ENCODE measurements at places on chromosomes 6 and 20.

DNA sequence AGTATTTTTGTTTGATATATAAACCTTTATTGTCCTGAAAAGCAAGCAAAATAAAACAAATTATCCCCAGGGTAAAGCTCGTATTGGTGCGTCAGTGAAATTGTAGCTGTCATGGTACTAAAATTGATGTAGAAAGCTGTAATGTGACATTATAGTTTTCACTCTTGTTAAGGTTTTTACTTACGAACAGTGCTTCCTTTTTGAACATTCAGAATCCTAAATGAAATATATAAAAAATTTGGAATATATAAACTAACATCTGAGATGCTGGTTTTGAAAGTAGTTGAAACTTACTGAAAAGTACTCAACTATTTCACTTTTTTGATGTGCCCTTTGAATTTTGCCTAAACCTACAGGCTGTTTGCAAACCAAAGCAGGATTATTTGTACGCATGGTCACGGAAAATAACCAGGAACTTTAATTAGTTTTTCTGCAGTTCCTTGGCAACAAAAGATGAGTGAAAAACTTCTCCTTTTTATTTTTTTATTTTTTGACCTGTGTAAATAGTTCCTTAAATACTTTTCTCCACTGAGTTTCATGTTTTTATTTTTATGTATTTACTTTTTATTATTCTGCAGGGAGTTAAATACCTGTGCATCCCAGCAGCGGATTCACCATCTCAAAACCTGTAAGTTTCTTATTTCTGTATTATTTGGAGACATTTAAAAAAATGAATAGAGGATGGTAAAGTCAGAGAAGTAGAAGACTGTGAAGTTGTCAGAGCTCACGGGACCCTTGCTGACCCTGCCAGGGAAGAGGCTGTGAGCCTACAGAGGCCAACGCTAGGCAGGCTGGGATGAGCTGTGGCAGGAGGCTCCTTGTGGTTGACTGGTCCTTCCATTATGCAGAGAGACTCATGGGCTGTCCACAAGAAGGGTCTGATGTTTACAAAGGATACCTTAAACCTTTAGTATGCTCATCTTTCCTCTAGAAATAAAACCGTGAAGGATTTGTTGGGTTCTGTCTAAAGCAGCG, 42.5 kb downstream of the DUSP22 start:
- no peak for DNase-seq

- DNase-seq = no peak
Observed at GRCh38 chr20:24954151-24954550, 5.1 kb downstream of the CST7 start.

- DNase-seq = no peak
Observed at GRCh38 chr20:18773566-18773965, 40.0 kb upstream of the SCP2D1 start.

DNA sequence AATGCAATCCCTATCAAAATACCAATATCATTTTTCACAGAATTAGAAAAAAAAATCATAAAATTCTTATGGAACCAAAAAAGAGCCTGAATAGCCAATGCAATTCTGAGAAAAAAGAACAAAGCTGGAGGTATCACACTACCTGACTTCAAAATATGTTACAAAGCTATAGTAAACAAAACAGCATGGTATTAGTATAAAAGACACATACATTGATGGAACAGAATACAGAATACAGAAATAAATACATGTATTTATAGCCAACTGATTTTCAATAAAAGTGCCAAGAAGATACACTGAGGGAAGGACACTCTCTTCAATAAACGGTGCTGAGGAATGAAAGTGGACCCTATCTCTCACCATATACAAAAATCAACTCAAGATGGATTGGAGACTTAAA, 28.7 kb upstream of the AKAP12 start:
- DNase-seq = no peak

DNA sequence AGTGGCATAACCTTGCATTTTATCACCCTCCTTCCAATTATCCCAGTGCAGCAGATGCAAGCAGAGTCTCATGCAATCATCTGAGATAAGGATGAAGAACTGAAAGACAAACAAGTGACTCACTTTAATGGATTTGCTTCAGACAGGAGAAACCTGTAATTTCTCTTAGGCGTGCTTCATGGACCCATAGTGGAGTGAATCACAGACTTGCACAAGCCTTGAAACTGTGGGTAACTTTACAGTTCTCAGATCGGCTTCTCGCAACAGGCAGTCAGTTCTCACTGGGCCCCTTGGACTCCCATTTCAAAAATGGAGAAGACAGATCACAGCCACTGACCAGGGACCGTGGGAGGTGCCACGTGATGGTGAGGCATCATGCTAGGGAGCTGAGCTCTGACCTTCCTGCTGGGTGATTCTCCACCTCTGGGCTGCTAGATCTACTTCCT, at the start of gene ADGRF4:
Gene ADGRF4 (plus strand): TSS at position 239 of the 446 bp plus-strand sequence. CDS start 8,666 bp downstream, outside the sequence.
- no peak for DNase-seq

- no peak for DNase-seq
Observed at GRCh38 chr6:167428664-167429333, 103.9 kb downstream of the TTLL2 start.

DNA sequence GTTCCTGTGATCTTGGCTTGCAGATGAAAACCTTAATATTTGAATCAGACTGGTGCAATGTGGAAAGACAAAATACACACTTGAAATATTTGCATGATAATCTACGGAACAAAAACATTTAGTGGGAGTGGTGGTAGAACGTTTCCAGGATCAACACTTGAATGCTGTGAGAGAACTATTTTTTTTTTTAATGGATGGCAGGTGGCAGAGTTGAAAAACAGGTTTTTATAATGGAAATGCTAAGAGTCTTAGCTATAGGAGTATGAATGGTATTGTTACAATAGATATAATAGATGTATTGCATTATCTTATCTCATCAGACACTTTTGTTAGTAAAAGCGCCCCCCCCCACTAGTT, 49.2 kb downstream of the CDKAL1 start:
- no peak for DNase-seq

GRCh38 chr20:346640-347316, at the start of gene NRSN2:
TSS of gene NRSN2 (plus strand) at chr20:347111. CDS start at chr20:349644, 2,533 bp downstream.
- peak; percentile 40 for DNase-seq

DNA sequence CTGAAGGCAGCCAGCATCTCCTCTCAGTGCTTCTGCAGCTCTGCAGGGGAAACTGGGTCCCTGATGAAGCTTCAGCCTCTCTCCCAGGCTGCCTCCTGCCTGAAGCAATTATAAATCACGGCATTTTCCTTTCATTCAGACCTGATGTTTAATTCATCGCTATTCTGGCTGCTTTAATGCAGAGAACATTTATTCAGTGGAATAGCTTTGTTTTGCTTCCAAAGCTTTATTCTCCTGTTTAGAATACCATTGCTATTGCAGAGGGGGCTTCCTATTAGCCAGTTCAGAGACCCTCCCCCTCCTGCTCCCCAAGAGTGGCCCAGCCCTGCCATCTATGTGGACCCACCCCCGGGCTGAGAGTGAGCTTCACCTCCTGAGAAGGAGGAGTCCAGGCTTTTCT, 255.6 kb downstream of the LRFN2 start:
- DNase-seq = no peak

DNA sequence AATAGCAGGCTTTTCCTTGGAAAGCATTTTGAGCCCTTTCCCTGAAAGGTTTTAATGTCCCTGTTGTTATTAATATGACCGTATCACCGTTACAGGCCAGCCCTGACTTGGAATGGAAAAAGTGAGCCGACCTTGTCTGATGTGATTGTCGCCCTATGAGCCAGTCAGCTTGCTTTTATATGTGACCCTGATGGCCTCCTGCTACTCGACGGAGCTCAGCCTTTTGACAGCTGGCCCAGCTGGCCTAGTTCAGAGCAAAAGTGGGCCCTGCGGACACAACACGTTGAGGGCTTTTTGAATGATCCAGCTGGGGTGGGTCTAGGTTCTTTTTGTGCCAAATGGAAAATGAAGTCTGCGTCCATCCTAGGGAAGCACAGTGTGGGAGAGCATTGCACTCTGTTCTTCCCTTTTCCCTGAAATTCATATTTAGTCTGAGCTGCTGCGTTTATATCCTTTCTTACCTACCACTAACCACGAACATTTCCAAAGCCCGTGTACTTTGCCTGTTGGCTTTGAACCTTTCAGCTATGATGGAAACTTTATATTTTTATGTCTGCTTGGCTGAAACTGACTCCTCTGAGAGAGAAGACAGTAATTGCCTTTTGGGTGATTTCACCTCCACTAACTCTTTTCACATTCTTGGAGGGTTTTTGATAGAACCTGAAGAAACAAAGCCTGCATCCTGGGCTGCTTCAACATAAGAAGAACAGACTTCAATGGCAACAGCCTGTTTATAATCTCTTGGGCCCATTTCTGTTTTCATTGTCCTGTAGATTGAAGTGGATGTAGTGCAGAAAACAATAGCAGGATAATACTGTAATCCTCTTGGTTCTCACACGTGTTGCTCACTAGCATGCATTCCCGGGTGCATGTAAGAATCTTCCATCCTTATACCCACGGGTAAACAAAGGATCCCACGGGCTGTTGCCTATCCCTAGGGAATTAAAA, 121.8 kb upstream of the HDGFL1 start:
- no peak for DNase-seq

DNA sequence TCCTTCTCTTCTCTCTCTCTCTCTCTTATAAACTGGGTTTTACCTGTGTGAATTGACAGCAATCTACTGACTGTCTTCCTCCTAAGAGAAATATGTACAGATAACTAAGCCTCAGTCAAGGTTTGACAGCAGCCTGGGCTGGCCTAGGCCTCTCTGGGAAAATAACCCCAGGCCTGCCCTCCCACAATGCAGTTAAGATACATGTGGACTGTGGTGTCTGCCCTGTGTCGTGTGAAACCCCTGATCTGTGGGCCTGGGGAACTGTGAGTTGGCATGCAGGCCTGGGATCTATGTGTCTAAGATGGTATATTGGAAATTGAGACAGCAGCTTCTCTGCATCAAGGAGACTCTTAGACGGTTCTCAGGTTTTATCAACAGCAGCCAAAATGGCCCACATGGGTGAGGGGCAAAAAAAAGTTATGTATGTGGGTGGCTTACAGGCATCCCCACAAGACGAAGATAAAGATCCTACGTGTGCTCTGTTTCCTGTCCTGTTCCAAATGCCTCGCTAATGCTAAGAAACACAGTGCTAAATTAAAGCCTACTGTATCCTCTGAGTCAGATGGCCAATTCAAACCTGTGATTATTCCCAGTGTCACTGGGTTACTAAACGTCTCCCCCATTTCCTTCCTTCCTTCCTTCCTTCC, 19.0 kb downstream of the LRFN2 start:
- no peak for DNase-seq

DNA sequence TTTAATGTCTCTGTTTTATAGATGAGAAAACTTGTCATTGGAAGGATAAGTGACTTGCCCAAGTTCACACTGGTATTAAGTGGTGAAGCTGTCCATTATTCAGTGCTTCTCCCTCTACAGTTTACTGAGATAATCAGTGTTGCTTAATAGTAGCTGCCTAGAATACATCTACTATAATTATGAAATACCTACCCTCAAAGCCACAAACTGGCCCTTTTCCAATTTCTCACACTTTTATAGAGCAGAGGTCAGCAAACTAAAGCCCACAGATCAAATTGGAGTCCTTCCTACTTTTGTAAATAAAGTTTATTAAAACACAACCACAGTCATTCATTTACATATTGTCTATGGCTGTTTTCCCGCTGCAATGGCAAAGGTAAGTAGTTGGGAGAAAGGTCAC, 73.5 kb downstream of the EYS start:
- no peak for DNase-seq

GRCh38 chr6:138986578-138986977, 1.5 kb downstream of the REPS1 start:
- DNase-seq = no peak

DNA sequence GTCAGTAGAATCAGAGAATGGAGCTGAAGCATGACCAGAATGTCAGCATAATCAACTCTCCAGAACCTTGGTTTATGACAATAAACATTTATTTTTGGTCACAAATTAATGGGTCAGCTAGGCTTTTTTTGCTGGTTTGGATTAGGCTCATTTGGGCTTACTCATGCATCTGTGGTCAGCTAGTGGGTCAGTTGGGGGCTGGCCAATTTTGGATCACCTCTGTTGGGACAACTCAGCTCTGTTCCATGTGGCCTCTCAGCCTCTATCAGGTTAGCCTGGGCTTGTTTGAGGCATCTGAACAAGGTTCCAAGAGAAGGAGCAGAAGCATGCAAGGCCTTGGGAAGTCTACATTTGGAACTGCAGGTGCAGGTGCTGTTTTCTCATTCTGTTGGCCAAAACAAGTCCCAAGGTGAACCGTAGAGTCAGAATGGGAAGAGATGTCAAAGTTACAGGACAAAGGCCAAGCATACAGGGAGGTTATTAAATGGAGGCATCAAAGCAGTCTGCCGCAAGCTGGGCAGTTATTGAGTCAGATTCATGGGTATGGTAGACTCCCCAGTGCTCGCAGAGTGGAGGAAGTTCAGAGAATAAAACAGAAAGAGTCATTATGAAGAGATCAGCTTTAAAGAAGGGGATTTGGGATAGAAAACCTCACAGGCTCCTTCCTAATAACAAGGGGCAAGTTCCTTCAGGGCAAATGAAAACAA, 173.0 kb downstream of the PLCB4 start:
- DNase-seq = no peak

- DNase-seq = no peak
Observed at GRCh38 chr20:1186367-1186991, 1.7 kb upstream of the TMEM74B start.

DNA sequence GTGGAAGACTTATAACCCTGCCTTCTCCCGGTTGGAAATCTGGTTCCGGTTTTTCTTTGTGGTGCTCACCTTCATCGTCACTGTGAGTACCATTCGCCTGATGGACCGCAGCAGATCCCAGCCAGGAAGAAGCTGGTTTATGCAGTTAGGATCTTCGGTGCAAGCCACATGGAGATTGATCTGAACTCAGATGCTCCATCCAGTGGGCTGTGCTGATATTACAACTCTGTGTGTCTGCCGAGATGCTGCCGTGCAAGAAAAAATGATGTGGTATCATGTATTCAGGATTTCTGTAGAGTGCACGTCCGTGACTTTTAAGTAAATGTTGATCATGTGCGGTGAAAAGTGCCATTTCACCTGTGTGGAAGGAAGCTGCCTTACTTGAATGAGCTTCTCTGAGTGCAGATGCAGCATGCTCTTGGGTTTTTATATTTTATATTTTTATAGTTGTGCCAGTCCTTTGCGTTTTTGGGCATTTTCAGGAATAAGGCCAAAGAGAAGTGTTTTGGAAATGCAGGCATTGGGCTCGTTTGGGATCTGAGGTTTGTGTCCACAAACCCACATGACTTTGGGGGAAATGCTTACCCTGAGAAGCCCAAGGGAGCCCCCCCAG, 39.2 kb downstream of the DYNLT1 start:
- DNase-seq = peak; percentile 26

GRCh38 chr6:46781478-46782378, 11.5 kb upstream of the MEP1A start:
- DNase-seq = no peak

GRCh38 chr6:22133357-22133756, 163.5 kb downstream of the PRL start:
- DNase-seq = no peak

- no peak for DNase-seq
Observed at GRCh38 chr6:138278326-138278725, 60.0 kb upstream of the PBOV1 start.

- DNase-seq = no peak
Observed at GRCh38 chr20:59207235-59207634, 43.6 kb downstream of the ZNF831 start.

- no peak for DNase-seq
Observed at GRCh38 chr6:12324099-12324498, 33.9 kb downstream of the EDN1 start.

- DNase-seq = no peak
Observed at GRCh38 chr6:145534989-145535388, 200.3 kb downstream of the EPM2A start.

Measured in GM18507 (cell line).